ENCODE measurements at places on chromosomes 1 and 21.

- DNase-seq: no peak
Measured at GRCh38 chr1:19596065-19596713, 47.9 kb upstream of the NBL1 start.

GRCh38 chr1:29889776-29890175 is 653.5 kb downstream of the PTPRU start:
- no peak for DNase-seq

GRCh38 chr1:11848373-11848700 is 754 bp upstream of the NPPA start:
- no peak for DNase-seq

DNA sequence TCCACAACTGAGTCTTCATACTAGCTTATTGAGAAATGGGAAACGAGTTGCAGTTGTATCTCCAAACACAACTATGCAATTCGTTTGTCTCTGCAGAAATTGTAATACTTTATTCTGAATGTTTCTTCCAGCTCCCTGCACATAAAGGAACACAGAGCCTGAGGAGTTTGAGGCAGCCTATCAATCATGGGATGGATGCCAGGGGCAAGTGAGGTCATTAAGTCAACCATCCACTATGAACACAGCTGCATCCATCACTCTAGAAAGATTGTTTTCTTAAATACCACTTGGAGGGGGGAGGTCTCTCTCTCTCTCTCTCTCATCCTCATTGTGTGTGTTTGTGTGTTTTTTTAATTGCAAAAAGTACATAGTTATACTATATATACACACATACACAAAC is 2.9 kb upstream of the PSMB2 start:
- no peak for DNase-seq

- no peak for DNase-seq
Measured at GRCh38 chr1:91790392-91790791, 95.6 kb downstream of the TGFBR3 start.

- DNase-seq: no peak
Measured at GRCh38 chr1:244340396-244340795, 111.3 kb downstream of the ADSS2 start.

- DNase-seq: no peak
Measured at GRCh38 chr1:54266908-54267307, 66.9 kb downstream of the MRPL37 start.

- no peak for DNase-seq
Measured at GRCh38 chr1:19325368-19325957, 13.3 kb downstream of the SLC66A1 start.

DNA sequence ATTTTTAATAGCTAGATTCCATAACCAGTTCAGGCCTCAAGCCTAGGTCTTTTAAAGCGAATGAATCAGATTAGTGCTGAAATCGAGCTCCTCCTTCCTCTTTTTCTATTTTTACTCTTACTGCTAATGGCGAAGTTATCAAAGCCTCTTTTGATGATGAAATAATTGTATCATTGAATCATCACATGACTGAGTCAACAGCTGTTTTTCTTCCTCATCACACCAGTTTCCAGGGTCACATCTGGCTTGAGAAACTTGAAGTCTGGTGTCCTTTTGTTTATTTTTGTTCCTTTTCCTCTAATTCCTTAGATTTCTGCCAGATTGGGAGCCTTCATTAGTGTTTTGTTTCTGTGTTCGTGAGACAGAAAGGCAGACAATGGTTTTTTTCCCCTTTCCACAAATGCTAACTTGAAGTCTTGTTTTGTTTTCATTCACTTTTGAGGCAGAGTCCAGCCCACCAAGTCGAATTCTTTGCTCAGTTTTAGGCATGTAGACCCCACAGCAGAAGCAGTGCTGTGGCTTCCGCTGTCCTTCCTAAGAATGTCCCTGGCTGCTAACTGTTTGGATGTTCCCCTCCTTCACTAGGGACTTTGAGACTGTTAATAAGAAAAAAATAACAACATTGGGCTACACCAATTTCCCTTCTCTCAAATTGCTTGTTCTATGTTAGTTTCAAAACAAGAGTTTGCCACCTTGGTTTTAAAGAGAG is 51.9 kb upstream of the FMOD start:
- no peak for DNase-seq

GRCh38 chr1:16724718-16725438 is 15.4 kb upstream of the RNU1-4 start:
- DNase-seq: no peak

DNA sequence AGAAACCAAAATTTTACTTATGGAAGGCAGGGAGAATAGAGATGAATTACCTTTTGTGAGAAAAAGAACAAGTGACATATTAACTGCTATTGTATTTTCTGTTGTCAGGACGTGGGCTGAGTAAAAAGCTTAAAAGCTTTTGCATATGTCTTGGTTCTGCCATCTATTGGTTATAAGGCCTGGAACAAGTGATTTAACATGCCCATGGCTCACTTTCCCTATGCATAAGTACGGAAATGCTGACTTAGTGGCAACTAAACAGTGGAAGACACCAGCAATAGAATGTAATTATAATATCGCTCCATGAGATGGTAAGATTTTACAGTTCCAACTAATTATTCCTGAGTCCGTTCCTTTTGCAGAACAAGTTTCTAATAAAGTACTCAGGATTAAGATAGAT is 6.7 kb upstream of the CTSS start:
- no peak for DNase-seq

DNA sequence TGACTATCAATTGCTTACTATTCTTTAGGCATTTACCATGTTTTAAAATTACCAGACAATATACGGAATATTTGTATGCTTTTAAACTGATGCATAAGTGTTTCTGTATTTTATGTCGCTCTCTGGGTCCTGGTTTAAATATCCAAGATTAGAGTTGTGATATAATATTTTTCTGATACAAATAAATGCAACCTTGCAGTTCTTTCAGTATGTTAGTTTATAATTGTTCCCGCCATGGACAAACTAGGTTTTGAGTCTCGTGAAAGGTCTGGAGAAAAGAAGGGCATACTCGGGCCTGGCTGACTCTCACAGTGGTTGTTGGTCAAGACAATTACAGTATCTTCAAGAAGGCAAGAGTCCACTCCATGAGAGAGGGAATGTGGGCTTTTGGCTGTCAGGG is 72.6 kb upstream of the AJAP1 start:
- no peak for DNase-seq

DNA sequence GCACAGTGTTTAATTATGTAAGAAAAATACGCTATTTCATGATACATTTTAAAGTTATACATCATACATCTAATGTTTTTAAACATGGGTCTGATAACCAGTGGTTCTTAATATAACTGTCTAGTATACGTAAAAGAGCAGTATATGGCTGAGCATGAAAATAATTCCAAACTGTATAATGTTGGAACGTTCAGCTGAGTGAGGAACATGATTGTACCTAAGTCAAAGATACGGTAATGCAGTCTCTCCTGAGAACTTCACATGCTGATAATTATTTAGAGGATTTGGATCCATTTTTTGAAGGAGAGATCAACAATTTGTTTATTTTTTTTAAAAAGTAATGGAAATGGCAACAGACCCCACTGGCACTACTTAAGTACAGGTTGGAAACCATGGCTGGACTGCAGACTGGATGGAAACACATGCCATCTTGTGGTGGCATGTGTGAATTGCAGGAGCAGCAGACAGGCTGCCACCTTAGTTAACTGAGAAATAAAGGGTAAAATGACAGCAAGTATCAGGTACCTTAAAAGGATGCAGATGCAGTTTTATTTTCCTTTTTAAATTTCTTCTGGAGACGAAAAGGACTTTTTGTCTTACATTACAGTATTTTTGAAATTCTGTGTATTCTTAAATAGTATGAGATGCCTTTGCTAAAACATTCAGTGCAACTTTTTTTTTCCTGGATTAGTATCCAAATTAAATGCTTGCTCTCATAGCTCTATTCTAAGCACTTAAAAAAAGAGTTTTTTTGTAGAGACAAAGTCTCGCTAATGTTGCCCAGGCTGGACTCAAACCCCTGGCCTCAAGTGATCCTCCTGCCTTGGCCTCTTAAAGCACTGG is 73.8 kb downstream of the MTR start:
- DNase-seq: peak; percentile 5

- DNase-seq: no peak
Measured at GRCh38 chr1:118007391-118007790, 77.9 kb downstream of the WDR3 start.

GRCh38 chr21:17542371-17543011 is 29.6 kb downstream of the CXADR start:
- DNase-seq: no peak

GRCh38 chr21:39400173-39400572 is 45.4 kb downstream of the LCA5L start:
- DNase-seq: no peak

GRCh38 chr21:39388038-39388810 is 39.3 kb upstream of the HMGN1 start:
- DNase-seq: peak; percentile 82

DNA sequence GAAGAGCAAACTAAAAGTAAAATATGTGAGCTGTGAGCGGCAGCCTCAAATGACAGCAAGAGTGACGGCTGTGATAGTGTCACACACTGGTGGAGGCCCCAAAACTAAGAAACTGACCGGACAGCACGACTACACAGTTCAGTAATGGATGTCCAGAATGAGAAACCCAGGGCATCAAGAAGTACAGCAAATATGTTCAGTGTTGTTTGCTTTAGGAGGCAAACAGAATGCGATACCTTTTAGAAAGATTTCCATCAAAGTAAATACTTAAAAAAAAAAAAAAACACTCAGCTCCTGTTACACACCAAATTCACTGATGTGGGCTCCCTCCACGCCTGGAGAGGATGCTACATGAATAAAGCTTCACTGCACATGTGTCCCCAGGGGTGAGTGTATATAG is 1.1 kb upstream of the PKP1 start:
- no peak for DNase-seq

GRCh38 chr1:59062743-59063142 is 234.2 kb upstream of the FGGY start:
- DNase-seq: no peak

DNA sequence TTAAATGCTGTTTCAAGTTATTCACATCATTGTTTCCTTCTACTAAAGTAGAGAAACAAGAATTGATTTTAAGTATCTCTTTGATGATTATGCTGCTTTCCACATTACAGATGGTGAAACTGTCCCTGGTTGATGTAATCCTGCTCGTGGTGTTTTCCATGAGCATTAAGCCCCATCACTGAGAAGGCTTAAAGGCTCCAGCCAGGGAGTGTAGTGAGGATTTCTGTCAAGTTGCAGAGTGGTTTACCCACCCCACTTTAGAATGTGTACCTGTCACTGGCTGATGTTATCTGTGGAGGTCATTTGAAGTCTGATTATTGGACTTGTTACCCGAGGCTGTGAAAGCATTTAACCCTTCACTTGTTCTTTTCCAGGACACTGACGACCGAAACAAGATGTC is 12.9 kb downstream of the CERS2 start:
- no peak for DNase-seq

DNA sequence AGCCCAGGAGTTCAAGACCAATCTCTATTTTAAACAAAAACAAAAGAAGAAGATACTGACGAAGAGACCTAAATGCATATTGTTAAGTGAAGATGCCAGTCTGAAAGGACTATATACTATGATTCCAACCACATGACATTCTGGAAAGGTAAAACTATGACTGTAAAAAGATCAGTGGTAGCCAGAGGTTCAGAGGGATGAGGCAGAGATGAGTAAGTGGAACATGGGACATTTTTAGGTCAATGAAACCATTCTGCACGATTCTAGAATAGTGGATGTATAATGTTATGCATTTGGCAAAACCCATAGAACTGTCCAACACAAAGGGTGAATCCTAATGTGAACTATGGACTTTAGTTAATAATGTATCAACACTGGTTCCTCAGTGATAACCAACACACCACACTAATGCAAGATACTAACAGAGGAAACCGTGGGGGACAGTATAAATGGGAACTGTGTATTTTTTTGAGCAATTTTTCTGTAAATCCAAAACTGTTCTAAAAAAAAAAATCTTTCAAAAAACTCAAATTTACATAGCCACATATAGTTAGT is 8.2 kb downstream of the RC3H1 start:
- DNase-seq: no peak

- no peak for DNase-seq
Measured at GRCh38 chr1:20220036-20220435, 33.7 kb upstream of the PLA2G2C start.

DNA sequence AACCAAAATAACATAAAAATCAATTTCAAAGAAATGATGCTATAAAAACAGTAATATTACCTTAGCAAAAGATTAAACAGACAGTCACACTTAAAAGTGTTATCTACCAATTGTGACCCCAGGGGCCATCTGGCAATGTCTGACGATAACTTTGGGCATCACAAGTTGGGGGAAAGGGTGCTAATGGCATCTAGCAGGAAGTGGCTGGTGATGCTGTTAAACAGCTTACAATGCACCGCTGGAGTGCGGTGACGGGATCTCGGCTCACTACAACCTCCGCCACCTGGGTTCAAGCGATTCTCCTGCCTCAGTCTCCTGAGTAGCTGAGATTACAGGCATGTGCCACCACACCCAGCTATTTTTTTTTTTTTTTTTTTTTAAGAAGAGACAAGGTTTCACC is 27.6 kb downstream of the NUP133 start:
- no peak for DNase-seq

DNA sequence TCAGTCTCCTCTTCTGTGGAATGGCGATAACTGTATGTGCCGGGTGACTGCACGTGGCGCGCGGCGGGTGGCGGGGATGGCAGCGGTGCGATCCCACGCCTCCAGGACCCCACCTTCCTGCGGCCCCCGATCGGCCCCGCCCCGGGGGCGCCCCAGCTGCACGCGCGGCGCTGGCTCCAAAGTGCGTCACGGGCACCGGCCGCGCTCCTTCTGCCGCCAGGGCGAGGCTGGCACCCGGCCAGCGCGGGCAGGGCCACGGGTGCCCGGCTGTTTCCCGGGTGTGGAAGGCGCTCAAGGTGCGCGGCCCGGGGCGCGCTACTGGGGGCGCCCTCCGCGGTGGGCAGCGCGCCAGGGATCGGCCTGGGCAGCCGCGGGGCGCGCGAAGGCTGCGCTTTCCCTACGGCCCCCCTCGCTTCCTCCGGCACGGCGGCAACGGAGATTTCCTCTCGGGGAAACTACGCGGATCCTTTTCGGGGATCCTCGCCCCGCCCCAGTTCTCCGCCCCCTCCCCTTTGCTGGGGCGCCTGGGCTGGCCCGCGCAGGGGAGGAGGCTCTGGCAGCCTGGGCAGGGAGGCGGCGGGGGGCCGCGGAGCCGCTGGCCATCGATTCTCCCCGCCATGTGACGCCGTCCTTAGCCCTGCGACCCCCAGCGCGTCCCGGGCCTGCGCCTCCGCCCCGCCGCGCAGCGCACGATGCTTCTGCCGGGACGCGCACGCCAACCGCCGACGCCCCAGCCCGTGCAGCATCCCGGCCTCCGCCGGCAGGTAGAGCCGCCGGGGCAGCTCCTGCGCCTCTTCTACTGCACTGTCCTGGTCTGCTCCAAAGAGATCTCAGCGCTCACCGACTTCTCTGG is at the start of gene EVA1C:
EVA1C (plus strand) TSS at position 545 of the 853 bp plus-strand sequence; CDS start at position 693, 148 bp downstream.
- DNase-seq: peak; percentile 52

GRCh38 chr1:8571200-8571984 is 246.0 kb downstream of the RERE start:
- no peak for DNase-seq

DNA sequence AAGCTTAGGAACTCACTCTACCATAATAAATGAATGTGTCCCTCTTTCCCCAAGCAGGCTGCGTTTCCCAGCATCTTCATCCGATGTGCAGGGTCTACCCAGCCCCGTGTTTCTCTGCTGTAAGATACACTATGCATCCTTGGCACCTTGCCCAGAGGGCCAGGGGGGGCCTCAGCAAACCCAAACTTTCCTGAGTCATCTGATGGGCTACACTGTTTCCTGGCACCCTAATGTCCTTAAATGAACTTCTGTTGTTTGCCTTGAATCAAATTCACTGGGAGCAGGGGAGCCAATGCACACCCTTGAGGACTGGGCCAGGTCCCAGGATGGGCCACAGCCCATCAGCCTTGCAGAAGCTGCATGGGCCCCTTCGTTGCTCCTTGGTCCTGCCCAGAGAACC is 145.5 kb downstream of the IGSF21 start:
- DNase-seq: no peak
